BJ (cell line): ENCODE measurements at places on chromosomes 2 and 18.

- no peak for DNase-seq
Observed at GRCh38 chr2:201191132-201191875, 8.4 kb downstream of the CASP10 start.

DNA sequence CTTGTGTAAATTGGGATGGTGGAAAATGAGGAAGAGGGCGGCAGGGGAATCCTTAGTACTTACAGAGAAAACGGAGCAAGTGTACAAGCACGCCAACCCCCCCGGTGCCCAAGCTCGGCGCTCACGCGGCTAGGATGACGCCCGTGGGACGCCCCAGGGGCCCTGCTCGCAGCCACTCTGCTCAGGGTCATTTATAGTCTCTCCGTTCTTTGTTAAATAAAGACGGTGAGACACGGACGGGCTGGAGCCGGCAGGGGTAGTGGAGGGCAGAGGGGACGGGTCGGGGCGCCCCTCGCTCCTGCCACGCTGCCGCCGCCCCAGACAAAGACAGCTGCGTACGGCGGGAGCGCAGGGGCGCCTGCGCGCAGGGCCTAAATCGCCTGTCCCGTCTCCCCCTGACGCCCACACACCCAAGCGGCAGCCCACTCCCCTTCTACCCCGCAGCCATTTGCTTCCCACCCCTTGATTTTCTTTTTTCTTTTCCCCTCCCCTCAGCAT is 37.8 kb downstream of the PCBP1 start:
- DNase-seq = no peak

DNA sequence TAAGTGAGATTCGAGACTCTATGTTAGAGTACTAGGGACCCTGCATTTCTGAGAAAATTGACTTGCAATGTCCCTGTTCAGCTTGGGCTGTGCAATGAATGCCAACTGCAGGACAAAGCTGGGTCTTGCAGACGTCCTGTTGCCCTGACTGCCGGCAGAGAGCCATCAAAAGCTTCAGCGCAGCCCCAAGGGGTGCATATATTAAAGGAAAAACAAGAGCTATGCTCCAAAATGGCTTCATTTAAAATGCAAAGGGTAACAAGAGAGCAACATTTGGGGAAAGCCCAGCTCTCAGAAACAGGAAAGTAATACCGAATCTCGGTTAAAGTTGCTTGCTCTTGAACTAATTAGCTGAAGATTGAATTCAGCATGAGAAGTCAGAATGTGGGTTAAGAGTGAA is 110.9 kb upstream of the PNPT1 start:
- DNase-seq = no peak

DNA sequence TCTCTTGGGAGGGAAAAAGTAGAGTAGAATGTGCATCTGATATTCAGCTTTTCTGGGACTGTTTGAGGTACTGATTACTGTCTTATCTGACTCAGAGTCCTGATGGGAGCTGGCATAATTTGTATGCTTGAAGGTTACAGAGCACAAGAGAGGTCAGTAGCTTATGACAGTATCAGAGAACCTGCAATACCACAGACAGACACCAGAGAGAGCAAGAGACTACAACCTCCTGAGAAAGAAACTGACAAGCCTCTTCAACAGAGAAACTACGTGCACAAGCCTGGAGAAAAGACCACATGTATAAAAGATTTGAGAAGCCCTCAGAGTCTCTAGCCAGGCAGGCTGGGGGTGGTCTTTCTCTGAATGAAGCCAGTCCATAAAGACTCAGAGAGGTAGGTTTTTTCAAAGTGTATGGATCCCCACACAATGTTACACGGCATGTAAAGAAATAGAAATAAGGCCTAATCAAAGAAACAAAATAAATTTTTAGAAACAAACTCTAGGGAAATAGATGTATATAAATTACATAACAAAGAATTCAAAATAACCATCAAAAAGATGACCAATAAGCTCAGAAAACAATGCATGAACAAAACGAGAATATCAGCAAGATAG is 568.3 kb downstream of the LRRTM4 start:
- DNase-seq = no peak

DNA sequence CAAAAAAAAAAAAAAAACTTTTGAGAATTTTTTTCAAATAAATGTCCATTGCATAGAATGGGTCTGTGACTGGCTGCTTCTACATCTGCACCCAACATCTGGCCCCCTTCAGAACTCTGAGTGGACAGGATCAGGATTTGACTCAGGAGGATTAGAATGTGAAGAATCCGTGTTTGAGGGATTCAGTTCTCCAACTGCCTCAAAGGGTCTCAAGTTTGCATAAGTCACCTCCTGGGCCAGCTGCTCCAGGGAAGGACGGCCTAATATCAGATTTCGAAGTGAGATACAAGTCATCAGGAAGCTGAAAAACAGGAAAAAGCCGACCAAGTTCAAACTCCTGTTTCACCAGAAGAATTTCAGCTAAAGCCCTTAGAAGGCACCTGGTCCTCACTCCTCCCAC is 10.9 kb downstream of the MAT2A start:
- DNase-seq = peak; percentile 81

DNA sequence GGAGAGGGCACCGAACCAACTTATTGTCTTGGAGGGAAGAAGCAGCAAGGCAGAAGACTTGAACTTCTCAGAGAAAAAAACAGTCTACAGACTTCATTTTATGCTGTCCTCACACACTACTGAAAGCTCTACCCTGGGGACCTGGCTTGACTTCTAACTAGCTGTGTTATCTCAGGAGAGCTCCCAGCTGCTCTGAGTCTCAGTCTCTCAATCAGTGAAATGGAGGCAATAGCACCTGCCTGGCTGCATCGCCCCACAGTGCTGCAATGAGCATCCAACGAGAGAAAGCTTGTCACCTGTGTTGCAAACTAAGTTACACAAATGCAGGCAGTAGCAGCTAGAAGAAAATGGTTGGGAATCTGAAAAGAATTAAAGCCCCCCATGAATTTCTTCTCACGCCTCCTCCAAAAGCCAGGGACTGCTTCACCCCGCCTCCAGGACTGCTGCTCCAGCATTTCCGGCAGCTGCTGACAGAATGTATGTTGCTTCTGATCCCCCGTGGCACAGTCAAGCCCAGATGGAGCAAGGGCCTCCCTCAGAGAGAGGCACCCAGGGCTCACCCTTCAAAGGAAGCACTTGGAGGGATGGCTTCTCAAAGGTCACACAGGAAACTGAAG is 116.3 kb downstream of the BCL11A start:
- DNase-seq = no peak

DNA sequence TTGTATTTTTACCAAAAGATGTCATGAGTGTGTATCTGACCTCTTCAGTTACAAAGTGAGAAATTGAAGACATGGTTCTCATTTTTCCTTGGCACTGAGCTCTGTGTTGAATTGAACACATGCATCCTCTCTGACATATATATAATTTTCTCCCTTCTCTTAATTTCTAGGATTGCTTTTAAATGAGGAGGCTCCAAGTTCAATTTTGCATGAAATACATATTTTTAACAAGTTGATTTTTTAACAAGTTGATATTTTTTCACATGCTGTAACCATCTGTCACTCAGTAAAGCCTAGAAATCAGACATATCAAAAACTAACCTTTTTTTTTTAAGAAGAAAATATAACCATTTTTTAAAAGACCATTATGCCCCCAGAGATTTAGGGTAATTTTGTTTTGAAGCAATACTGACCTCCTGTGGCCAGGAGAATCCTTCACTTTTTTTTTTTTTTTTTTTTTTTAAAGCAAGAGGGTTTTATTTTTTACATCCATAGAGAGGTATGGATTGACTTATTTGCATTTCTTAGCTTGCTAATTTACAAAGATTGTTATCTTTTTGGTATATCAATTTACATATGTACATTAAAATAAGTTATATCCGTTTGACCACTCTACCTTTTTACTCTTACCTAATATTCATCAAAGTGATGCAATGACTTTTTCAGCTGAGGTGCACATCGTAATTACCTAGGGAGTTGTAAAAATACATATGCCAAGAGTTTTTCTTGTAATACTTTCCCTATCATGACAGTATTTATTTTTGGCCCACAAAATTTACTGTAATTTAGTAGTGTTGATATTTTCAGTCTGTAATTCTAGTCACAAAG is 161.8 kb downstream of the SOCS6 start:
- DNase-seq = no peak

DNA sequence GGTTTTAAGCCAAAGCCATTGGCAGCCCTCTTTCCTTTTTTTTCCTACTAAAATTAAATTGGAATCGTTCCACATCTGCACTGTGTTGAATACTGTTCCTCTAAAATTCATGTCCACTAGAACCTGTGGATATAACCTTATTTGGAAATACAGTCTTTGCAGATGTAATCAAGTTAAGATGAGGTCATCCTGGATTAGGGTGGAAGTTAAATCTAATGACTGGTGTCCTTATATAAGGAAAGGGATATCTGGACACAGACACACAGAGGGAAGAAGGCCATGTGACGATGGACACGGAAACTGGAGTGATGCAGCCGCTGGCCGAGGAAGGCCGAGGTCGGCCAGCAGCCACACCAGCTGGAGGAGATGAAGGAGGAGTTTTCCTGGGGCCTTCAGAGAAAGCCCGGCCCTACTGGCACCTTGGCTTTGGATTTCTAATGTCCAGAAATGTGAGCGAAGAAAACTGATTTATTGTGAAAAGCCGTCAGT is 49.4 kb downstream of the LONRF2 start:
- no peak for DNase-seq

DNA sequence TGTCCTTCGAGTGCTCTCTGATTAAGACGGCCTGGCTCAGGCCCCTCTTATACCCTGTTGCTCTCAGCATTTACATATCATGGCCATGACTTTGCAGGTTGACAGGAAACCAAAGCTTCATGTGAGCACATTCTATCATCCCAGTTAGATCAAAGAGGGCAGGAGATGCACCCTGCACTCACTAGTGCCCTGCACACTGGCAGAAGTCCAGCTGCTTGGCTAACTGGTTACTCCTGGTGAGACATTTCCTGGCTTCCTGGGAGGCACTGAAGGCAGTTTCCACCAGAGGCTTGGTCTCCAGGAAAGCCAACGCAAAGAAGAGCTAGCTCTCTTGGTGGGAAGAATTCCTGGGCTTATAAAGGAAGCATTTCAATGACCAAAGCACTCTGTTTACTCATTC is 66.3 kb downstream of the LIPG start:
- DNase-seq = no peak

DNA sequence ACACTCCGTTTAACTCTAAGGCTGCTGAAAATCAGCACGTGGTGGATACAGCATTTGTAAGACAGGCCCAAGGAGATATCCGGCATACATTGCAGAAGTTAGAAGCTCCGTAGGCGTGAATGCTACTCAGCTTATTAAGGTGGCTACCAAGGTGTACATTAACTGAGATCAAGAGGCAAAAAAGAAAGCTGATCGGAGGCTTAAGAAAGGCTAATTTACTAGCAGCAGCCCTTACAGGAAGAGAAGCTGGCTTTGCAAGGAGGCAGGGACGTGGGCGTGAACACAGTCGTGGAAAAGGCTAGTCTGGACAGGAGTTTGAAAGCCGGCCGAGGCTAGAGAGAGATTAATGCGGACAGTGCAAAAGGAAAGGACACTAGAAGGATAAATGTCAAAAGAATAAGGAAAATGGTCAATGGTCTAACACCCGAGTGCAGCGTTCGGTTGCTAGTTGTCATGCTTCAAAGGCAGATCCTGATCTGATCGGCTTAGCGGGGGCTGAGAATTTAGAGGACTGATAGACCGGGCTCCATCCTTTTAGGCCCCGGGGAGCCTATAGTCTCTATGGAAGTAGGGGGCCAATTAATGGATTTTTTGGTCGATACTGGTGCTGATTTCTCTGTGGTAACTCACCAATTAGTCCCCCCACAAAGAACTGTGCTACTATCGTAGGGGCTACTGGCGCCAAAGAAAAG is 45.6 kb upstream of the SELENOI start:
- no peak for DNase-seq

GRCh38 chr2:173311844-173312606 is 42.6 kb upstream of the CDCA7 start:
- DNase-seq = no peak

- no peak for DNase-seq
Observed at GRCh38 chr18:77061946-77062517, 70.6 kb downstream of the MBP start.

GRCh38 chr2:169080250-169081069 is 11.1 kb downstream of the DHRS9 start:
- DNase-seq = no peak

DNA sequence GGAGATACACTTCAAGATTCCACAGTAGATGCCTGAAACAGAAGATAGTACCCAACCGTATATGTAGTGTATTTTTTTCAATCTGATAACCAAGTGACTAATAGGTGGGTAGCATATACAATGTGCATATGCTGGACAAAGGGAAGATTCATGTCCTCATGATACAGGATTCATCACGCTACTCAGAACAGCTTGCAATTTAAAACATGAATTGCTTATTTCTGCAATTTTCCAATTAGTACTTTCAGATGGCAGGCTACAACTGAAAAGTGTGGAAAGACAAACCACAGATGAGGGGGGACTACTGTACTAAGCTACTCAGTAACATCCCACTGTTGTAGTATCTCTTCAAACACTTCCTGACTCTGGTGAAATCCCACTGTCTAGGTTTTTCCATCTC is 3.7 kb downstream of the IER3IP1 start:
- DNase-seq = no peak

- DNase-seq = no peak
Observed at GRCh38 chr18:74796841-74797576, 199.3 kb downstream of the ZNF407 start.

GRCh38 chr2:217986256-217986961 is 16.4 kb downstream of the TNS1 start:
- DNase-seq = no peak

DNA sequence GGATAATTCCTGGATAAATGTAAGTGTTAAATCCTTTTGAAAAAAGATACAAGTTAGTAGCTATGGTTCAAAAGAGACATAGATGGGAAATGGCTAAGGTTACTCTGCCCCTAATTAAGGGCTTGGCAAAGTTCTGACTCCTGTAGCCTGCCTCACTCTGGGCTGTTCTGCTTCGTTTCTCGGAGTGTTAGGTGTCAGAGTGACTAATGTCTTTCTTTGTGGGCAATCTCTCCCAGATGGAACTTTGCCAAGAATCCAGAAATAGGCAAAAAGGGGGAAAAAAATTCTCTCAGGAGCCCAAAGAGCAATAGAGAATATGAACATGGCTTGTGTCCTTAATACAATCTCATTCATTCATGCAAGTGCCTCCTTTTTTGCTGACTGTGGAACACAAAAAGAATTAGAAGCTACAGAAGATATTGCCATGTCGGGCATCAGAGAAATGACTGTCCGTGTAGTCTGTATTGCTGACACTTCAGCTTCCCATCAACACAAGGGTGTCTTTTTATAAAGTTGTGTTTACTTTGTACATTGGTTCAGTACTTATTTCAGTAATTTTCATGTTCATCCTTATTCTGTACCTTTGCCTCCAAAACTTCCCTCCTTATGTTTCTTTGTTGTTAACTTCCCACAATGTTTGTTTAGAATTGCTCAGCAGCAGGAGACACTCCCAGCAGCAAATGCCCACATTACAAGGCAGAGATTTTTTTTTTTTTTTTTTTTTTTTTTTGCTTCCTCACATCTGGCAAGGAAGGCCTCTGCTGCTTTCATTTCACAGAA is 134.0 kb downstream of the FTCDNL1 start:
- DNase-seq = no peak

DNA sequence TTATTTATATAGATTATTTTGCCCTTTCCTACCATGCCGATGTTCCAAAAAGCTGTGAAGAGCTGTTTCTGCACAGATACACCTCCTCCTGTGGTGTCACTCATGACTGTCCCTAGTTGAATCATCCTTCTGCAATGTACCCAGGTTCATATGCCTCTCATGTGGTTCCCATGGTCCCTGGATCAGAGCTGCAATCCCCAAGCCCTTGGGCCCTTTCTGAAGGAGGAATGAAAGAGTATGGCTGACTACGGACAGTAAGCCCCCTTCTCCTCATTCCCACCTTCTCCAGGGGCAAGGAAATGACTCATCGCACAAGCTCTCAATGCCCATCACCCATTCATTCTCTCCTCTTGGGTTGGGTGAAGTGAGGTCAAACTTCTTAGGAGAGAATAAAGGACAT is 63.9 kb upstream of the ACVR1 start:
- DNase-seq = no peak
